ENCODE measurements at places on chromosomes 12 and 14. TPM values are rescaled to one million over a fixed set of nuclear protein-coding genes. Genes with fewer than 3 reads are reported as not detected.

Gene KIF26A
- 12.3 TPM for total RNA-seq

DNA sequence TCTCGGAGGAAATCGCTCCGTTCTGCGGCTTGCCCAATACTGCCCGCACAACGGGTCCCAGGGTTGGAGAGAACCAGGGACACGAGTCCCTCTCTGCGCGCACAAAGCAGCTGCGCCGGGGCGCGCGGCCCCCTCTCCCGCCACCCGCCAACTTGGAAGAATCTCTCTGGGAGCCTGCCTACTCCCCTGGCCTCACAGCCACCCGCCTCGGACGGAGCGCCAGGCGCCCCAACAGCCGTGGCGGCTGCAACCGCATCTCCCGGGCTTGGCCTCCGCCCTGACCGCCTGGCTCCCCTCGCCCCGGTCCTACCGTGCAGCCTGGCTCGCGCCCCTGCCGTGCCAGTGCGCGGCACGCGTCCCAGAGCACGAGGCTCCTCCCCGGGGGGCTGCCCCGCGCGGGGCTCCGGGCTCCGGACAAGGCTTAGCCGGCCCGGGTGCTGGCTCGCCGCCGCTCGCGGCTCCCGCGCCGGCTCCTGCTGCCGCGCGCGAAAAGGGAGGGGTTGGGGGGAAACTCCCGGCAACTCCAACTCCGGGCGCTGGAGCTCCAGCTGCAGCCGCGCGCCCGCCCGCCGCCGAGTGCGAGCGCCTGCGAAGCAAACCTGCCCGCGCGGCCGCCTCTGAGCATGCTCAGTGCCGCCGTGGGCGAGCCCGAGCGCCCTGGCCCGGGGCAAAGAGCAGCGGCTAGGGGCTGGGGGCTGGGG is at the start of gene STXBP6:
Gene STXBP6 (minus strand): TSS at position 580 of the 701 bp plus-strand sequence. CDS start 75,329 bp downstream, outside the sequence.
- DNase-seq = peak; percentile 93
- no peak within 1 kb of the TSS for H3K27ac ChIP-seq
- peak within 1 kb of the TSS; percentile 42 for H3K4me3 ChIP-seq
- H3K36me3 ChIP-seq = no peaks in the 10 kb centered on the region

GRCh38 chr14:28656704-28657255 is 109.8 kb upstream of the FOXG1 start:
- no peak overlapping the region for H3K27ac ChIP-seq
- no peaks in the 10 kb centered on the region for H3K36me3 ChIP-seq
- no peak for DNase-seq
- no peaks in the 10 kb centered on the region for H3K4me1 ChIP-seq
- H3K4me3 ChIP-seq = no peak overlapping the region
- no peaks in the 10 kb centered on the region for H3K27me3 ChIP-seq

DNA sequence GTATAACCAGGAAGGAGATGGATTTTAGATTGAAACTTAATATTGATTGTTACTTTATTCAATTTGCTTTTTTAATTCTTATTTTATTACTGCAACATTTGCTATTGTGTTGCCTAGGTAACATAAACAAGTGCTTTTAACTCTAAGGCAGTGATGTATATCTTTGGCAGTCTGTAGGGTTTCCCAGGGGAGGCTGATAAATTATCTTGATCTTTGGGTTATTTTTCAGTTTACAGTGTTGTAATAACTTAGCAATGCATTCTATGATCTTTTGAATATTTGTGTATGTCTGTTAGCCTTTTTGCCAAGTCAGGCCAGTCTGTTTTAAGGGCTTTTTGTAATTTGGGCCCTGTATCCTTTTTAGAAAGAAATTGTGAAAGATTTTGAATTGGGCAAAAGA is 7.8 kb upstream of the DTD2 start:
- no peaks in the 10 kb centered on the region for H3K4me1 ChIP-seq
- no peak overlapping the region for H3K27ac ChIP-seq
- H3K36me3 ChIP-seq = no peaks in the 10 kb centered on the region
- DNase-seq = no peak
- no peaks in the 10 kb centered on the region for H3K27me3 ChIP-seq

- H3K4me1 ChIP-seq = peaks cover 2% of the 10 kb centered on the region
- H3K27me3 ChIP-seq = no peaks in the 10 kb centered on the region
- DNase-seq = no peak
- H3K27ac ChIP-seq = no peak overlapping the region
Measured at GRCh38 chr12:56753566-56753965, 1.4 kb upstream of the PRIM1 start.

Data from kidney (tissue), 22 donors.